ENCODE measurements at places on chromosomes 5 and 9.

GRCh38 chr5:103476811-103477210 is 85.8 kb downstream of the NUDT12 start:
- DNase-seq = no peak

GRCh38 chr9:88593537-88594185 is 58.7 kb downstream of the NXNL2 start:
- peak; percentile 70 for DNase-seq

- no peak for DNase-seq
Observed at GRCh38 chr9:136252846-136253245, 7.2 kb upstream of the QSOX2 start.

DNA sequence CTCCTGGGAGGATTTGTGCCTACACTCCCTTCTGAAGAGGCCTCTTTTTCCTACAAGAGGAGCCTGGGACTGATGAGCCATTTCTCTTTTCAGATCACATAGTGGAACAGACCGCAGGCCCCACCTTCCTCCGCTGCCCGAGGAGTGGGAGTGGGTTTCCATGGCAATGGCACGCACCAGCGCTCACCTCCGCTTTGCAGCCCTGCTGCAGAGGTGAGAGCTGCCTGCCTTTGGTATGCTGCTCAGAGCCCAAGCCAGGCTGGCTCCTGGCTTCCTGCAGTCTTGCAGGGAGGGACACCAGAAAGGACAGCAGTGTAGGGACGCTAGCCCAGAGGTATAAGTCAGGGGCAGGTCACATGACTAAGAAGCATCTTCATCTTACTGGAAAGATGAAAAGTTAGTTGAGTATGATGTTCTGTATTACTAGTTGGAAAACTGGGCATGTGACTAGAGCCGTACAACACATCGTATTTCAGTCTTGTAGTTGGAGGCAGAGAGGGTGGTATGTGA is 12.4 kb downstream of the PTTG1 start:
- DNase-seq = no peak

GRCh38 chr9:125747053-125747764 is at the start of gene PBX3:
Gene PBX3 (plus strand): TSS chr9:125747373.
- DNase-seq = peak; percentile 73

DNA sequence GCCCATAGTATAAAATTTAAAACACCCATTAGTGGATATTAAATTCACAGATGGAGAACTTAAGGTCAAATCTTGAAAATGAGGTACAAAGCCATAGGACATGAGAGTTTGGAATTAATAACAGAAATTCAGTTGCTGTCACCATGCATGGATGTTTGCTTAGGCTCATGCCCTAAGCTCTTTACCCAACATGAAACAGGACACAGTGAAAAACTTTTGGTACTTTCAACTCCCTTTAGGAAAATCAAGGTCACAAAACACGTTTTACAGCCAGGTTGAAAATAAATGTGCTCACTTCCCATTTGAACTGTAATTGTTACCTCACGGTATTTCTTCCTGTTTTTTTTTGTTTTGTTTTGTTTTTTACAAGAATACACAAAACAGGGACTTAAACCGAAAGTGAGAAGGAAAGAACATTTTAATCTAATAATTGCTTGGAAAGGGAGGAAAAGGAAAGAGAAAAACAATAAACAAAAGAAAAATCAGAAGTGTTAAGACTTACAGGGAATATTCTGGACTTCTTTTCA is 6.1 kb upstream of the TOPORS start:
- no peak for DNase-seq

DNA sequence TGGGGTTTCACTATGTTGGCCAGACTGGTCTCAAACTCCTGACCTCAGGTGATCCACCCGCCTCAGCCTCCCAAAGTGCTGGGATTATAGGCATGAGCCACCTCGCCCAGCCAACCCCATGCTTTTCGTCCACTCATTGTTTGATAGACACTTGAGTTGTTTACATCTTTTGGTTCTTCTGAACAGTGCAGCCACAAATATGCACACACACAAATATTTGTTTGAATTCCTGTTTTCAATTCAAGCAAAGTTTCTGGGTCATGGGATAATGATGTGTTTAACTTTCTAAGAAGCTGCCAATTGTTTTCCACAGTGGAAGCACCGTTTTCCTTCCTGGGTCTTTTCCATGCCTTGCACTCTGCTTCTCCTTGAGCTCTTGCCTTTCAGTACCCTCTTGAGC is 6.8 kb upstream of the PAEP start:
- no peak for DNase-seq

GRCh38 chr5:53023969-53024368 is 34.8 kb downstream of the ITGA2 start:
- no peak for DNase-seq

- DNase-seq = no peak
Observed at GRCh38 chr9:126721564-126721981, 83.3 kb upstream of the ZBTB43 start.

GRCh38 chr5:59416451-59416850 is 477.1 kb downstream of the PDE4D start:
- no peak for DNase-seq

DNA sequence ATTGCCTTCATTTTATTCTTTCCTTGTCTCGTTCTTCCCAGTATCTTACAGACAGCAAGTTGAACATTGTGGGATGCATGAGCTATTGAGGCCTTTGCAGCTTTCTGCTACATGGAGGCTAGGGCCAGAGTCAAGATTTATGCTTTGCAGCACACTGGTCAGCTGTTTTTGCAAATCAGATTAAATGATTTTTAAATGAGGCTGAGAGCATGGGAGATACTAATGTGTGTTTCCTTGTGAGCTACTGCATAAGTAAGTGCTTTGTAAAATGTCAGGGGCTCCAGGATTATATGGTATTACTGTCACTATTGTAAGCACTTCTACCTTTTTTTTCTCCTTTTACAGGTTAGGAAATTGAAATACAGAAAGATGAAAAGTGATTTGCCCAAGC is 111.0 kb upstream of the CDKN2B start:
- no peak for DNase-seq

DNA sequence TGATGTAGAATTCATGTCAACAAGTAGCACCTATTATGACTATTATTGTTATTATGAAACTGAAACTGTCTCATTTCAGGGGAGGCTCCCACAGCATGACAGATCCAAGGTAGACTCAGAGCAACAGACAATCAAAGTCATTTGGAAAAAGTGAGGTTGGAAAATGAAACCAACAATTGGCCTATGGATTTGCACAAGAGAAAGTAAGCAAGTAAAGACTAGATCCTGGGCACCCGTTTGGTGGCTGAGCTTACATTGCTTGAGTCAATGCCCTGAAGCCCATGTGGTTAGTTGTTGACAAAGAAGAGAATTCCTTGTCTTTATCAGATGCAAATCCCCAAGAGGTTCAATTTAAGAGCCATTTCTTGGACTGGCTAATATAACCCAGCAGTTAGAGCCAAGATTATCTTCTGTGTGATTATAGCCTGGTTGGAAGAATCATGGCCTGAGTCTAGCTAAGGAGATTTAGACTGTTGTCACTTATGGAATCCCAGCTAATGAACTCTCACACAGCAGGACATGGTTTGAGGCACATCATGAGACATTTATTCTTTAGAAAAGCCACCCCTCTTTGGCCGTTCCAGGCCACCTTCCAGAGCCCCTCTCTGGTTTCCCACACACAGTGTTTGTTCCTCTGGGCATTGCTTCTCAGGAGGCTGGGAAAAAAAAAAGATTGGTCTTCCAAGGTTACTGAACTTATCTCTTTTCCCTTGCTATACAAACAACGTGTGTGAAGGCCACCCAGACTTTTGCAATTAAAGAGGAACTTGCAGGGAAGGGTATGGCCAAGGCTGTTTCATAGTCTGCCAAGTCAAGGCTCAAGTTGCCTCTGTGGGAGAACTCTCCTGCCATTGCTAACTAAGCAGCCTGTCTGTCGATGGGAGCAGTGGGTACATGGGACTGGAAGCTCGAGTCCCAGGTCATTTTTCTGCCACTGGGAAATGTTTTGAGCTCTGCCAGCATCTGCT is 399.5 kb downstream of the ENC1 start:
- DNase-seq = no peak

GRCh38 chr9:96038271-96038670 is 162.8 kb downstream of the ERCC6L2 start:
- DNase-seq = no peak

DNA sequence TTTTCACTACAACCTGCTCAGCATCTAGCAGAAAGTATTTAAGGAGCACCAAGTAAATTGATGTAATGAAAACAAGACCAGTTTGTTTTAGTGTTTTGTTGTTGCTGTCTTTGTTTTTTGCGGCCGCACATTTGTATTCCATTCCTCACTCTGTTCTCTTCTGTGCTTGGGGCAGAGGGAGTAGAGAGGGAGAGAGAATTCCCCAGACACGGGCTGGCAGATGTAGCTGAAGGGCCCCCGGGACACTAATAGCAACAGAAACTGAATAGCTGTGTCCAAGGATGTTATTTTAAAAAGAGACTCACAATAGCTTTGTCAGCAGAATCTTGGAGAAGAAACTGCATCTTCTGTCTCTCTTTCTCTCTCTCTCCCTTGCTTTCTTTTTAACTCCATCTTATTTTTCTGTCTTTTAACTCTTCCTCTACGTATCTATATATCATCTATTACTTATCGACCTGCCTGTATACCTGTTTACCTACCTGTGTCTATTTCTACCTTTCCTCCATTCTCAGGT is 145.3 kb downstream of the PAPPA start:
- no peak for DNase-seq

GRCh38 chr5:78821536-78822021 is 163.5 kb downstream of the ARSB start:
- no peak for DNase-seq
